Fibroblast of the aortic adventitia (primary cell): ENCODE measurements at places on chromosomes 3 and 15. TPM values are rescaled to one million over a fixed set of nuclear protein-coding genes. Genes with fewer than 3 reads are reported as not detected.

DNA sequence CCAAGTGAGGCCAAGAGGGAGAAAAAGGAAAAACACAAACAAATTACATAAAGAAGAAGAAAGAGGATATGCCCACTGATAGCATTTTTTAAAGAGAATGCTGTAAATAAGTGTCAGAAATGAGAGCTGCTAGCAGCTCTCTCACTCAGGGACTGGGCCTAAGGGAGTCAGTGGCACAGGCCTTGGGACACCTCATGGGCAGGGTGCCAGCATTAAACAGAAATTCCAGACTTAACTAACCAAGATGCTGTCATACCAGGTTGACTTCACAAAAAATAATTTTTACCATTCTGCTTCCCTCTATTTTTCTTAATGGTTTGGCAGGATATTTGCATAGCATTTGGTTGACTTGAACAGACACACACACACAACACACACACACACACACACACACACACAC lies 92.3 kb upstream of the ADAMTSL3 start:
- no peak for DNase-seq

- peak; percentile 53 for DNase-seq
These were observed 24.3 kb downstream of the CLDN11 start for GRCh38 chr3:170442947-170443346.

DNA sequence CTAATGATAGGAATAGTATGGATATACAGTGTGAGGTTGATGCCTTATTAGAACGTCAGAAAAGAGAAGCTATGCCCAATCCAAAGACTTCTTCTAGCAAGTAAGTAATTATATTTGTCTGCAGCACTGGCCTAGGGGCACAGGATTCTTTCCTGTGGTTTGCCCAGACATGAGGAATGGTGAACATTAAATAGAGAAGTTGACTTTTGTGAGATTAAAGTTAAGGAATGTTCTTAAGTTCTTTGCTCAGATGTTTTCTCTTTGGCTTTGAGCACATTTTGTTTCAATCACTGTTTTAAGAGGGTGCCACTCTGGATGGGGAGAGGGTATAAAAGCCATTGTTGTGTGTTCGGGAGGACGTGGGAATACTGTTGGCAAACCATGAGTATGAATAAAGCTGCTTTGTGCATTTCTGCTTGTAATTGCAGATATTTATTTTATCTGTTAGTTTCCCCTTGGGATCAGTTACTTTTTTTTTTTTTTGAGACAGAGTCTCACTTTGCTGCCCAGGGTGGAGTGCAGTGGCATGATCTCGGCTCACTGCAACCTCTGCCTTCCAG lies 8.3 kb downstream of the KIF23 start:
- no peak for DNase-seq

- DNase-seq, result no peak
These were observed 1248.4 kb downstream of the NSUN3 start for GRCh38 chr3:95311272-95311671.

DNA sequence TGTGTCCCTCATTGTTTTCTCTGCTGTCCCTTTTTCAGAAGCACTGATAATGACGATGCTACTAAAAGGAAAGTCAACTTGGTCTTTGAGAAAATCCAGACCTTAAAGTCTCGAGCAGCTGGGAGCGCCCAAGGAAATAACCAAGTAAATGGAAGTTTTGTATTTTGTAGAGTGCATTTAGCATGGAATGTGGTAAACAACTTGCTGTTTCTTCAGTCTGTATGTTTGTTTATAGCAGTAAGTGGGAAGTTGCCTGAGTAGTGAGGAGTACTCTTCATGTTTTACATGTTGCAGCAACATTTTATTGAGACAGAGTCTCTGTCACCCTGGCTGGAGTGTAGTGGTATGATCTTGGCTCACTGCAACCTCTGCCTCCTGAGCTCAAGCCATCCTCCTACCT lies 66.0 kb downstream of the CGNL1 start:
- DNase-seq, result no peak

DNA sequence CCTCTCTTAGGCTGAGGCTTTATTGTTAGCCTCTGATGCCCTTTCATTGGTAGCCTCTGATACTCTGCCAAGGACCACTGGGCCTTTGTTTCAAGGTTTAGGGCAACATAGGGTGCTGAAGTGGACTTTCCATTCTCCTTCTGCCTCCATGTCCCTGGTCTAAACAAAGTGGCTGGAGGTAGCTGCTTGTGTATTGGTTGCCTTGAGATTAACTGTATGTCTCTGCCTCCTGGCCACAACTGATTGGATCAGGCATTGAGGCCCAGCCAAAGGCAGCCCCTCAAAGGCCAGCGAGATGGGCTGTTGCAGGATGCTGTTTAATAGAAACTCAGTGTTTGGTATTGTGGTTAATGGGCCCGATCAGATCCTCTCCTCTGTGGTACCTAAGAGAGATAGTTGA lies 77.9 kb upstream of the PRR23C start:
- no peak for DNase-seq

SNX33 gene
- total RNA-seq, result 27.8 and 35.2 TPM in 2 replicates

DNA sequence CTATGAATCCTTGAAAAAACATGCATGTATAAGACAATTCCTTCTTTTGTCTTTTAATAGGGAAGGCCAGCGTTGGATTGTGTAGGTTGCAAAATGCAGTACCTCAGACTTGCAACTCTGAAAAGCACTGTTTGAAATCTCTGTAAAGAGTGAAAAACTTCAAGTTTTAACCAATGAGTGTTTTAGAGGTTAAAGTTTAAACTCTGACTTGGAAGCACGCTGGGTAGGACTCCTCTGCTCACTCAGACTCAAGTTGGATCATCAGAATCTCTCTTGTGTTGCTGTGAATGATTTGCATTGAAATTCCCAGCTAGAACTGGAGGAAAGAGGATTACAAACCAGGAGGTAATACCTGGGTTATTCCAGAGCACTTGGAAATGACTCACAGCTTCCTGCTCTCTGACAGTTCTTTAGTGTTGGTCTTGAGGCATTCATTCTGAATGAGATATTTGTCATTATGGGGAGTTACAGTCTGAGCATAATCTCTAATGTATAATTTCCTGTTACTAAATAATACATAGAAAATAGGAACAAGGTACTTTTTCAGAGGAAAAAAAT lies 49.1 kb downstream of the PLS1 start:
- DNase-seq, result peak; percentile 22

DNA sequence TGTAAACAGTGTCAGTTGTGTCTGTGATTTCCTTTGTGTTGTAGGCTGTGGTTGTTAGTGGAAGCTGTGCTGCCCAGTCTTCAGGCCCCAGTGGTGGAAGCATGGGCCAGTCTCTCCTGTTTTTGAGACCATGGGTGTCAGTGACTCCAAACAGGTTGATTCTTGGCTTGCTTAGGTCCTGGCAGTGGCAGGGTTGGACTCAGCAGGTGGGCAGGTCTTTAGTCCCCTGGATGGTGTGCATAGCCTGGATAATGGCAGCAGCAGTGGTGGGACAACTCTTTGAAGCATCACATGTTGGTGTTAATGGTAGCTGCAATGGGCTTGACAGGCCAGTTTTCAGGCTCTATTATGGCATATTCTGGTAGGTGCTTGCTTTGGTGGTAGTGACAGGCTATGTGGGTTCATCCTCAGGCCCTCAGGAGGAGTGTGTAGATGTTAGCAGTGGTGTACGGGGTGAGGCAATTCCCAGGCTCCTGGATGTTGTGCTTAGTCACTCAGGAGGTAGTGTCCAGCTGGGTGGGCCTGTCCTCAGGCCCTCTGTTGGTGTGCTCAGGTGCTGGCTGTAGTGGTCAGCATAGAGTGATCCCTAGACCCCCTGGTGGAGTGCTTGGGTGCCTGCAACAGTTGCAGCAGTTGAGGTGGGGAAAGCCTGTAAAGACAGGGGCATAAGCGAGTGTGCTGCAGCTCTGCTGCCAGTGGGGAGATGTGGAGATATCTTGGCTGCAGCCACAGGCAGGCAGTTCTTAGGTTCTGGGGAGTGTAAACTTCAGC lies 596.7 kb downstream of the PDCD6IP start:
- no peak for DNase-seq

DNA sequence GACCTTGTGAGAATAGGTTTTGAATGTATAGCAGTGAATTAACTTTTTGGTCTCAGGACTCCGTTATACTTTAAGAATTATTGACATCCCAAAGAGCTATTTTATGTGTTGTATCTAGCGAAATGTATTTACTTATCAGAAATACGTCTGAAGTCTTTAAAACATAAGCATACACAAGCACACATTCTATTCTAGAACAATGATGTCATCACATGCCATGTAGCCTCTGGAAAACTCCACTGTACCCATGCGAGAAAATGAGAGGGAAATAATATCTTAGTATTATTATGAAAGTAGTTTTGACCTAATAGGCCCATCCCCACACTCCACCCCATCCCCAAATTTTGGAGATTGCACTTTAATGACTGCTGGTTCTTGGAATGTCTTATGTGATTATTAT lies 1.5 kb downstream of the POLR2M start:
- DNase-seq, result peak; percentile 46

PLA1A gene
- 1.1 TPM in 1 of 2 replicates, not detected in the other for total RNA-seq

DNA sequence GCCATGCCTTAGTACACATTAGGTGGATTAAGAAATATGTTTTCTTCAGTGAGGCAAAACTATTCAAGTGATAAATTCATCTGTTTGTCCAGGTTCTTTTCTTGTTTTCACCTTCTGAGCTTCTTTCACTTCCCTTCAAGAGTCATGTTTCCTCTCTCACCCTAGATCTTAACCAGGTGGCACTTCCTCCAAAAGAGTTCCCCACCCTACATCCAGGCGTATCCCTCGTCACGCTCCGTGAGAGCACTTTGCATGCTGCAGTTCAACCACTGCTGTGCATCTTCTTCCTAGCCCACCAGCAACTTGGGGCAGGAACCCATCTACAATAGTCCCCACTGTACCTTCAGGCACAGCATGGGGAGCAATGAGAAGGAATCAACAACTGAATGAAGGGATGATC lies 28.9 kb downstream of the OSBPL10 start:
- DNase-seq, result no peak

- DNase-seq, result no peak
These were observed 292.7 kb downstream of the EPHB1 start for GRCh38 chr3:135087782-135088181.

CCDC54 gene
- total RNA-seq, result not detected in 2 replicates
